ENCODE measurements at places on chromosomes 12 and 14.
A peak's percentile ranks its signal among the peaks of the same experiment; 100 is the strongest.

DNA sequence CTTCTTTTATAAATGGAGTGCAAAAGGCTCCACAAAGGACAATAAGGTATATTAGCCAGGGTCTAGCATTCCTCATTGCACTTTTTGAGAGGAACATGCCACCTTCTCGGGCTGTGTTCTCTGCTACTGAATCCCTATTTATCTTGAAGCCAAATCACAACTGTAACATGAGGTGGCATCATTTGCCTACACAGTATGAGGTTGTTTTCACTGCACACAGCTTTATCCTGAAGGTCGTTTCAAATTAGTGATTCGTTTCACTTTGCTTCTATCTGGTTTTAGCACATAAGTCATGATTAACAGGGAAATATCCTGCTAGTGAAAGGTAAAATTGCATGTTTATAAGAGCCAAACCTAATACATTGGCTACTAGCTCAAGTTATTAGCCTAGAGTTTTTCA lies 153.8 kb downstream of the SLC35F4 start:
- DNase-seq: peak; percentile 20

- DNase-seq: peak; percentile 69
These were observed 31.5 kb downstream of the NUMB start for GRCh38 chr14:73426877-73427276.

DNA sequence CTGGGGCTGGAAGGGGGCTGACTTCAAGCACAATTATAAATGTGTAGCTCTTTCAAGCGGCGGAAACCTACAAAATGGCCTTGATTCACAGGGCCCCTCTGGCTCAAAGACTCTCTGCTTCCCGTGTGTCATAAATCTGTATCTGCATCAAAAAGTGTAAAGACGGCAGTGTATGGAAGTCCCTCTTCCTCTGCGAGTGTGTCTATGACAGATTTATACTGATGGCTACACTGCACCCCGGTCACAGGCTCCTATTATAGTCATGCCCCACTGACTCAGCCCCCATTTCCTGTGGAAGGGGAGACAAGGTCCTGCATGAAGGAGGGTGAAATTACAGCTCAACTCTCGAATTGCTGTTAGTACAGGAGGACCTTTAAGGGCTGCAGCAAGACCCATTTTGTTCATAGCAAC lies 68.6 kb downstream of the HMGA2 start:
- peak; percentile 85 for DNase-seq

GRCh38 chr14:43198465-43198864 lies 1308.6 kb downstream of the FSCB start:
- DNase-seq: no peak

DNA sequence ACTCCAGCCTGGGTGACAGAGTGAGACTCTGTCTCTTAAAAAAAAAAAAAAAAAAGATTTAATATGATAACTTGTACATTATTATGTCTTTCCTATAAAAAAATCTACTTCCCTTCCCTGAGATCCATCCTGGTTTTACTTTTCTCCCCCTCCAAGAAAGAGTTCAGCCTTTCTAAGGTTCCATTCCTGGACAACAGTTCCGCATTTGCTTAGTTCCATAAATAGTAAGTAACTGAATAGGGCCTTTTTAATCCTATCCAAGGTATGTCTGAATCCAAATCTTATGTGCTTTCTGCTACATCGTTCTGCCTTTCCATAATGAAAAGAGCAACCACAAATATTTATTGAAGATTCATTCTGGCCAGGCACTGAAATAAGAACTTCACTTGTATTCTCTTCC lies 187.8 kb downstream of the DACT1 start:
- no peak for DNase-seq

DNA sequence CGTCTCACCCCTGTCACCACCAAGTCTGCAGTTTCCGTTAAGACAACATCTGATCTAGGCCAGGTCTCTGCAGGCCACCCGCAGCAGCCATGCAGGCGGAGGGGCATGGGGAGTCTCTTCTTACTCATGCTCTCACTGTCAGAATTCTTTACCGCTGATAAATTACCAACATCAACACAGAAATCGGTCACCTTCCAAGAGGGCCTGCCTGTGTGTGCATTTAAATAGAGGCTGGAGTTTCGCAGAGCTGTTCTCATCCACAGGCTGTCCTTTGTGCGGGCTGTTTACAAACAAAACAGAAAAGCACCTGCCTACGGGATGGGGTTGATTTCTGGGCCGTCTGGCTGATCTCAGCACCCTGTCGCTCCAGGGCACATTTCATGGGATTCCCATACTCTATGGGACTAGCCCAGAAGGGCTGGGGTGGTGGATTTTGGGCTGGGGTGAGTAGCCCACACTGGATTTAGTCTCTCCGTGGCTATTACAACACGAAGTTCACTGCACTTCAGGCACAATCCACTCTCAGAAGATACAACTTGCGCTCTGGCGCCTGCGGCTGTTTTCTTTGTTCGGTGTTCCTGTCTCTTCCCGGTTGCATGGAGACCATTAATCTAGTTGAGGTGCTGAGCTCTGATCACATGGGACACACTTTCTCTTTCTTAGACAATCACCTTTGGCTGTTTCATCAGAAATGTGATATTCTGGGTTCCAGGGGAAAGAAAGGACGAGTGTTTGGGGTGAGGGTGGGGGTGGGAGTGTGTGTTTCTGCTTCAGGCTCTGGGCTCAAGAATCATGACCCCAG lies 331.1 kb downstream of the GLT1D1 start:
- no peak for DNase-seq

DNA sequence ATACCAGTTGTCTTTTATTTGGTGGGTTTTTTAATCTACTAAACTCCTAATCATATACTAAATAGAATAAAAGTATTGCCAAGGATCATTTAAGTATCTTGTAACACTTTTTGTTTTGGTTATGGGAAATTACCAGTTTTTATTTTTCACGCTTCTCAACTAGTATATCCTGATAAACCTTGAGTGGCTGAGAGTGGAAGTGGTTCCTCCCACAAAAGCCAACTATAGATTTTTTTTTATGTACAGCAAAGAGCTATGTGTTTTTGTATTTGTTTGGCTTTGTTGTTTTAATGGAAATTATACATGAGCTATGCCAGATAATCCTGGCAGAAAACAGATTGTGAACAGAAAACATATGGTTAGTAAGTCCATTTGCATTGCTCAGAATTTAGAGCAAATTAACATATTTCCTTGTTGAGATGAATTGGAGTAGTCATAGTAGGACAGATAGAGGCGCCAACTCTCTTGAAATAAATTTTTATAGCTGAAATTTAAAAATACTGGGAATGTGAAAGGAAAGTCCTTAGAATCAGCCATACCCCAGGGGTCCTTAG lies 60.9 kb upstream of the PSMA6 start:
- peak; percentile 24 for DNase-seq
